Transverse colon (tissue), 4 donors: ENCODE measurements at places on chromosomes 7 and 10. TPM values are rescaled to one million over a fixed set of nuclear protein-coding genes. Genes with fewer than 3 reads are reported as not detected.

GRCh38 chr7:21128062-21128817, 299.6 kb upstream of the SP4 start:
- DNase-seq = no peak
- no peaks in the 10 kb centered on the region for H3K4me1 ChIP-seq
- no peak overlapping the region for H3K4me3 ChIP-seq
- H3K36me3 ChIP-seq = no peaks in the 10 kb centered on the region

The TRPV5 gene
- not detected for total RNA-seq

- DNase-seq = no peak
- H3K4me3 ChIP-seq = no peak overlapping the region
- no peaks in the 10 kb centered on the region for H3K27me3 ChIP-seq
- no peaks in the 10 kb centered on the region for H3K36me3 ChIP-seq
- peaks cover 58% of the 10 kb centered on the region for H3K4me1 ChIP-seq
- peak overlapping the region; percentile 83 for H3K27ac ChIP-seq
Measured at GRCh38 chr10:29647478-29647877, 12.7 kb upstream of the SVIL start.

DNA sequence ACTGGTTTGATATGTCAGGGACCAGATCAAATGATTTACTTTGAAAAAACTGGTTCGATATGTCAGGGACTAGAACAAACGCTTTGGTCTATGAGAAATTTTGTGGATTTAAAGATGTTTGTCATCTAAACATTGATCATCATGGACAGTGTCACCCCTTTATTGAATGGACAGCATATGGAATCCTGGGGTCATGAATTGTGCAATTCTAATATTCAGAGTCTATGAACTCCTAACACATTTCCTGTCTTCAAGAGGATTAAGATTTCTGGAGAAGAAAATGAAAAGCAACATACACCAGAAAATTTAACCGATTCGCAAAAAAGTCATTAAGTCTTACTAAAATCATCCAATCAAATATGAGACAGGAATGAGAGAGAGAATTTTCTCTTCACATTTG, 106.4 kb upstream of the FAM133B start:
- H3K4me1 ChIP-seq = peaks cover 64% of the 10 kb centered on the region
- peak overlapping the region; percentile 87 for H3K27ac ChIP-seq
- H3K27me3 ChIP-seq = no peaks in the 10 kb centered on the region
- no peaks in the 10 kb centered on the region for H3K36me3 ChIP-seq

The UCMA gene
- total RNA-seq = not detected

The FAM180A gene
- not detected for total RNA-seq

The STAMBPL1 gene
- total RNA-seq = 119 TPM

- H3K27me3 ChIP-seq = no peaks in the 10 kb centered on the region
- peak overlapping the region; percentile 45 for H3K27ac ChIP-seq
Measured at GRCh38 chr7:151537818-151538561, 18.3 kb upstream of the RHEB start.

DNA sequence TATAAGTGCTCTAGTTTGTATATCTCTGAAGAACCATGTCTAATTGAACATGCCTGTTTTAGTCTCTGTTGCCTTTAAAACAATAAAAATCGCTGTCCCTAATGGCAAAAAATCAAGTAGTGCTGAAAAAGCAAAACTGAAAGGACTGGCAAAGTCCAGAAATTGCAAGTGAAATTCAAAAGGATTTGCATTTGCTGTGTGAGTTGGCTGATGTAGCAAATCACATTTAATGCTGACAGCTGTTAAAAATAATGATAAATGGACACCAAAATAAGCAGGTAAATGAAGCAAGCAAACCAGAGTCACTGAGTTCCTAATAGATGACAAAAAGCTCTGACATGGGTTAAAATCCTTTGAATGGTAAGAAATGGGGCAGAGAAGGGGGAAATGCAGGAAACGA, 874.1 kb downstream of the GRM8 start:
- no peaks in the 10 kb centered on the region for H3K36me3 ChIP-seq
- H3K4me1 ChIP-seq = no peaks in the 10 kb centered on the region
- no peaks in the 10 kb centered on the region for H3K27me3 ChIP-seq

DNA sequence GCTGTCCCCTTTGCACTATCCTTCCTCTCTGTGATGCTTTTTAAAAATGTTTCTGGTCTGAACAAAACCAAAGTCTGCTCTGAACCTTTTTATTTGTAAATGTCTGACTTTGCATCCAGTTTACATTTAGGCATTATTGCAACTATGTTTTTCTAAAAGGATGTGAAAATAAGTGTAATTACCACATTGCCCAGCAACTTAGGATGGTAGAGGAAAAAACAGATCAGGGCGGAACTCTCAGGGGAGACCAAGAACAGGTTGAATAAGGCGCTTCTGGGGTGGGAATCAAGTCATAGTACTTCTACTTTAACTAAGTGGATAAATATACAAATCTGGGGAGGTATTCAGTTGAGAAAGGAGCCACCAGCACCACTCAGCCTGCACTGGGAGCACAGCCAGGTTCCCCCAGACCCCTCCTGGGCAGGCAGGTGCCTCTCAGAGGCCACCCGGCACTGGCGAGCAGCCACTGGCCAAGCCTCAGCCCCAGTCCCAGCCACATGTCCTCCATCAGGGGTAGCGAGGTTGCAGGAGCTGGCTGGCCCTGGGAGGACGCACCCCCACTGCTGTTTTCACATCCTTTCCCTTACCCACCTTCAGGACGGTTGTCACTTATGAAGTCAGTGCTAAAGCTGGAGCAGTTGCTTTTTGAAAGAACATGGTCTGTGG, 11.4 kb upstream of the CSGALNACT2 start:
- no peak overlapping the region for H3K27ac ChIP-seq
- H3K27me3 ChIP-seq = no peaks in the 10 kb centered on the region
- no peak overlapping the region for H3K4me3 ChIP-seq
- no peaks in the 10 kb centered on the region for H3K4me1 ChIP-seq

GRCh38 chr7:112770051-112770450, 20.1 kb downstream of the TMEM168 start:
- no peak overlapping the region for H3K4me3 ChIP-seq
- no peak for DNase-seq
- no peak overlapping the region for H3K27ac ChIP-seq
- H3K36me3 ChIP-seq = no peaks in the 10 kb centered on the region
- no peaks in the 10 kb centered on the region for H3K4me1 ChIP-seq
- no peaks in the 10 kb centered on the region for H3K27me3 ChIP-seq

The SEMA3E gene
- total RNA-seq = 3.8 TPM

The PIK3CG gene
- total RNA-seq = 13.1 TPM

- peak overlapping the region; percentile 82 for H3K27ac ChIP-seq
- peaks cover 41% of the 10 kb centered on the region for H3K4me1 ChIP-seq
- no peaks in the 10 kb centered on the region for H3K36me3 ChIP-seq
- no peak overlapping the region for H3K4me3 ChIP-seq
- DNase-seq = no peak
- H3K27me3 ChIP-seq = no peaks in the 10 kb centered on the region
Measured at GRCh38 chr7:55133630-55134358, 115.0 kb downstream of the EGFR start.

DNA sequence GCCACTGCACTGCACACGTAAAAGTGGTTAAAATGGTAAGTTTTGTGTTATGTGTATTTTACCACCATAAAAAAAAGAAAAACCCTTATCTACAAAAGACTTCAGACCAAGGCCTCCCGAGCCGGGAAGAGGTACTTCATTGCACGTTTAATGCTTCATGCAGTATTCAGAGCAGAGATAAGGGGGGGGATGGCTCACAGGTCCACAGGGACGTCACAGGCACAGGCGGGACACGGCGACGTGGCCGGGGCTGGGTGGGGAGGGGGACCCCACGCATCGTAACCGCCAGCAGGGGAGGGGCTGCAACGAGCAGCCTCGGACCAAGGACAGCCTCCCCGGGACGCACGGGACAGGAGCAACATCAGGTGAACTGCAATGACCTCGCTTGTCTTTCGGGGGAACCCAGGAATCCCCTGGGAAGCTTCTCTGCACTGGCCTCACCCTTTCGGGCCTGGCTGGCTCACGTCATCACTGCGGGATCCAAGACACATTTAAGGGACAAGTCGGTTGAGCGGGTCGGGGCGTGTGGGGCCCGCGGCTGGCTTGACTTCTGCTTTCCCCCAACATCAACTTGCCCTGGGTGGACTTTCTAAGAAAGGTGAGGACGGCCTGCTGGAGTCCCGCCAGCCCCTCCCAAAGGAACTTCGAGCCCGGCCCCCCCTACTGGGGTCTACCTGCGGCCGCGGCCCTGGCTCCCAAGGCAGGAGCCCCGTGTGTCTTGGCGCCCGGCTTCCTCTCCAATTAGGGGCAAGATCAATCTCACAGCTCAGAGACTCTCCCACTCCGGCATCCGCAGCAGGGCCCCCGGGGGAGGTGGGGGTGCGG, 29.6 kb upstream of the PDGFA start:
- H3K4me3 ChIP-seq = no peak overlapping the region
- peaks cover 4% of the 10 kb centered on the region for H3K27me3 ChIP-seq
- no peaks in the 10 kb centered on the region for H3K36me3 ChIP-seq
- H3K4me1 ChIP-seq = no peaks in the 10 kb centered on the region

GRCh38 chr10:128130051-128130450, 3.8 kb upstream of the MKI67 start:
- DNase-seq = no peak
- H3K36me3 ChIP-seq = no peaks in the 10 kb centered on the region
- H3K27ac ChIP-seq = no peak overlapping the region

DNA sequence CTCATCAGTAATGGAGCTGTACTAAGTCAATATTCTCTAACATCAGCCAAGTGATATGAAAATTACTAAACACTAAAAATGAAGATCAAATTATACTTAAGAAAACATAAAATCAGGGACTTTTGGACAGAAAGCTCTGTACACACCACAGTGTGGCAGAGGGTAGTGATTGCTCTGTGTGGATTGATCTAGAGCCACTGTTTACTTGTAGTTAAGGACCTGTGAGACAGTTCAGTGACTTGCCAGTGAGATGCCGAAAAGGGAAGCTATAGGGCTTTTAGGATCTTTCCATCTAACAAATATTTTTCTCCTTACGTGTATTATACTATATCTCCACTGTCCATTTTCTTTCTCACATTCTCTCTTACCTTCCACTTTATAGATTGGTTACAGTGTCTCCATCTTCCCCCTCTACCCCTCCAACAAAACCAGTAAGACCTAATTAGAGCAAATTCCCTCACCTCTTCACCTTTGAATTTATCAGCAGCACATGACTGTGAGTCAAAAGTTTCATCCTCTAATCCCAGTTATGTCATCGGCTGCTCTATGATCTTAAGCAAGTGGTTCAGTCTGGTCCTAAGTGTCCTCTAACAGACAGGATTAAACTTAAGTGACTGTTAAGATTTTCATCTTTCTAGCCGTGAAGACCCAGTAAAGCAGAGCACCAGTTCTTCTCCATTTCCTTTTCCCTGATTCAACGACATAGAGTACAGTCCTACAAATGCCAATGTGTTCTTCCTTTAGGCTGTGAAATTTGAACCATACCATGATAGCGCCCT, 6.9 kb downstream of the PIK3CG start:
- no peak overlapping the region for H3K4me3 ChIP-seq
- H3K36me3 ChIP-seq = no peaks in the 10 kb centered on the region
- H3K4me1 ChIP-seq = peaks cover 5% of the 10 kb centered on the region
- H3K27me3 ChIP-seq = no peaks in the 10 kb centered on the region

DNA sequence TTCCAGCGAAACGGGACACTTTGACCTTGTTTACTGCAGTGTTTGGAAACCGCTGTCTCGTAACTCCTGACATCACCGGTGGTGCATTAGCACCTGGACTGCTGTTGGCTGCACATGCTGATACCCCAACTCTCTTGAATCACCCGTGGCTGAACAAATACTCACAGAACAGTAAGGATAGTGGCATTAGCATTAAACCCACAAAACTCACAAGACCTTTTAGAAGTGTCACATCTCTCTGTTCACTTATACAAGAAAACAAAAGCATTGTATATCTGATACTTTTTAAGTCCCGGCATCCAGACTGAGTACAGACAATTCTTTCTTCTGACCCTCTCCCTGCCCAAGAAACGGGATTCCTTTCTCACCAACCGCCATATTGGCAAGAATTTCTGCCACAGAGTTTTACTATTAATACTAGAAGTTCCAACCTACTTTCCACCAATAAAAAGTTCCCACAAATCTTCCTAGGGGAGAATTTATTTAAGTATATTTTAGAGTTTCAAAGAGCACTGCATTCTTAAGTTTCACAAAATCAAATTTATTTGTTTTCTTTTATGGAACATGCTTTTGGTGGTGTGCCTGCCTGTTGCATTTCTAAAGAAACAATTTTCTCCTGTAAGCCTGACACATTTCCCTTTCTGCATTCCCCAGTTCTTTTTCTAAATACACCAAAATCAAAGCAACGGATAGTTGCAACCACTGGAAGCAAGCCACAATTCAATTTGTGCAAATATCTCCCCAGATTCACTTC, 208.4 kb upstream of the KLF14 start:
- H3K4me3 ChIP-seq = peak overlapping the region; percentile 33
- peak; percentile 69 for DNase-seq
- no peaks in the 10 kb centered on the region for H3K36me3 ChIP-seq
- H3K27ac ChIP-seq = peak overlapping the region; percentile 85
- H3K4me1 ChIP-seq = peaks cover 28% of the 10 kb centered on the region
- H3K27me3 ChIP-seq = no peaks in the 10 kb centered on the region

- no peaks in the 10 kb centered on the region for H3K36me3 ChIP-seq
- no peaks in the 10 kb centered on the region for H3K4me1 ChIP-seq
- H3K27me3 ChIP-seq = no peaks in the 10 kb centered on the region
Measured at GRCh38 chr7:26306790-26307189, 15.1 kb downstream of the SNX10 start.

The ERVW-1 gene
- not detected for total RNA-seq
